ENCODE measurements at places on chromosomes 1 and 21. TPM values are rescaled to one million over a fixed set of nuclear protein-coding genes. Genes with fewer than 3 reads are reported as not detected.

- peaks cover 7% of the 10 kb centered on the region for H3K36me3 ChIP-seq
- no peak for DNase-seq
- no peak overlapping the region for H3K27ac ChIP-seq
- H3K4me1 ChIP-seq, result no peaks in the 10 kb centered on the region
These were observed 138.3 kb downstream of the PTGER3 start for GRCh38 chr1:70909262-70909822.

DNA sequence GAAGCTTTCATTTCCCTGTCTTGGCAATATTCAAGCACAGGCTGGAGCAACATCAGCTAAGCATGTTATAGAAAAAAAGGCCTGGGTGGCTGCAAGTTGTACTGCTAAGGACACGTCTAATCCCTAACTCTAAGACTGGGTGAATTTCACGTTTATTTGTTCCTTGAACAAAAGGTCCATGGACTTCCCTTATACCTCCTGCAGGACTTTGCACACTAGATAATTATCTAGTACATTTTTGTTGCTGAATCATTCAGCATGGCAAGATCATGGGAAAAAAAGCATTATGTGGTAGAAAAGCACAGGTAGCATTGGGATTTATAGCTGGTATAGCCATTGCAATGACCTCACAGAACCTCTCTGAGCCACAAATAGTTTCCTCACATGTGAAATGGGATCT, 130.7 kb upstream of the DMRTA2 start:
- no peak overlapping the region for H3K4me3 ChIP-seq
- H3K36me3 ChIP-seq, result no peaks in the 10 kb centered on the region
- no peaks in the 10 kb centered on the region for H3K27me3 ChIP-seq
- DNase-seq, result no peak
- H3K27ac ChIP-seq, result no peak overlapping the region

- DNase-seq, result peak; percentile 47
- no peaks in the 10 kb centered on the region for H3K36me3 ChIP-seq
- peak overlapping the region; percentile 75 for H3K27ac ChIP-seq
- H3K4me3 ChIP-seq, result peak overlapping the region; percentile 51
These were observed 17.8 kb upstream of the RSBN1 start for GRCh38 chr1:113830039-113830438.

GRCh38 chr1:236024641-236025040, 40.2 kb downstream of the NID1 start:
- peaks cover 2% of the 10 kb centered on the region for H3K27me3 ChIP-seq
- H3K4me1 ChIP-seq, result peaks cover 19% of the 10 kb centered on the region
- no peak overlapping the region for H3K27ac ChIP-seq
- no peak for DNase-seq
- H3K36me3 ChIP-seq, result peaks cover 57% of the 10 kb centered on the region

GRCh38 chr1:17061486-17061885, 7.7 kb upstream of the SDHB start:
- no peak for DNase-seq
- H3K4me3 ChIP-seq, result no peak overlapping the region
- no peaks in the 10 kb centered on the region for H3K36me3 ChIP-seq
- peaks cover 17% of the 10 kb centered on the region for H3K27me3 ChIP-seq

DNA sequence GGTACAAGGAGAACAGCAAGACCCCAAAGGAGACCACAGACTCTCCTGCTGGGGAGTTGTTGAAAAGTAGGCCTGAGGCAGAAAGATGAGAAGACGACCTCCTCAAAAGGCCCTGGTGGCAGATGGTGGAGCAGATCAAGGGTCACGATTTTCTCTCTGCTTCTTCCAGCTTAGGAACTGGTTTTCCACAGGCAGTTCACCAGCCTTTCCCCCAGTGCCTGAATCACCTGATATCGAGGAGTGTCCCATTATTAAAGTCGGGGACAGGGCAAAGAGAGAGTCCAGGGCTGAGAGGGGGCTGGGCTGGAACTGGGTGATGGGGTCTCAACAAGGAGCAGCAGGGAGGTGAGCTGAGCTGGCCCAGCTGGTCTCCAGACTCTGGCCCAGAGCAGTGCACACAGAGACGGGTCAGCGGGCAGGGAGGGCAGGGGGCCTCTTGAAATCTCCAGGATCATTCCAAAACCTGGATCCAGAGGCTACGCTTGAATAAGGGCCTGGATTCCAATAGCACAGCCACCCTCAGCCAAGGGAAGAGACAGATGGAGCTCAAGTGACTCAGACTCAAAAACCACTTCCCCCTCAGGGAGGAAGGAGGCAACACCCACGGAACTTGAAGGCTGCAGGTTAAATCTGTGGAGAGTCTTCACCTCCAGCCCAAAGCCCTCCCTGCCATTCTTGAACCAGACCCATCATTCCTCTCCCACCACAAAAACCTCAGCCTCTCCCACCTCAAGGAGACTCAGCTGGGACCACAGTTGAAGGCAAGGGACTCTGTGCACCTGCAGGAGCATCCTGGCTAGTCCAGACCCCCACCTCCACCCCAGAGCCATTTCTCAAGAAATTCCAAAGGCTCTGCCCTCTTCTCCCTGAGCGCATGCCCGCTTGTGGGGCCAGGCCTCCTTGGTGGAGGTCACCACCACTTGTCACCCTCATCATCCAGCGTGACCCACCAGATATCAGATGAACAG, at the start of gene S100A5:
Gene S100A5, minus strand, starts transcription at position 541 of the 968 bp plus-strand sequence. CDS start 743 bp downstream, outside the sequence.
- H3K27me3 ChIP-seq, result peaks cover 4% of the 10 kb centered on the region
- peak; percentile 35 for DNase-seq
- peak within 1 kb of the TSS; percentile 22 for H3K4me3 ChIP-seq
- H3K27ac ChIP-seq, result peak within 1 kb of the TSS; percentile 75

DNA sequence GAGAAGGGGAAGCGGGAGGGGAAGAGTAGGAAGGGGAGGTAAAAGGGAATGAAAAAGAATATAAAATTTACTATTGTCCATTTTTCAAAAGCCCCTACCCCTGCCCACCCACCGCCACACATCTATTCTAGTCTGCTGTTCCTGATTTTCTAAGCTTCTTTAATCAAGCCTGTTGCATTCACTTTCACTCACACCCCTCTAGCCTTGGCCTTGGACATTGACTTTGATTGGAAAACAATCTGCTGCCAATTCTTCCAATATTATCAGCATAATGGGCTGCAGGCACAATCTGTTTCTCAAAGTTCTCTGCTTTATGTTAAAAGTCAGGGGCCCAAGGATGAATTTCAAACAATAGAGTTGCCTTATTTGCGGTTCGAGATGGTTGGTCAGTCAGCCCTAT, 281.2 kb downstream of the SETD4 start:
- H3K36me3 ChIP-seq, result peaks cover 18% of the 10 kb centered on the region
- peak overlapping the region; percentile 93 for H3K27ac ChIP-seq
- no peak for DNase-seq

SMPDL3B gene
- not detected for total RNA-seq

DNA sequence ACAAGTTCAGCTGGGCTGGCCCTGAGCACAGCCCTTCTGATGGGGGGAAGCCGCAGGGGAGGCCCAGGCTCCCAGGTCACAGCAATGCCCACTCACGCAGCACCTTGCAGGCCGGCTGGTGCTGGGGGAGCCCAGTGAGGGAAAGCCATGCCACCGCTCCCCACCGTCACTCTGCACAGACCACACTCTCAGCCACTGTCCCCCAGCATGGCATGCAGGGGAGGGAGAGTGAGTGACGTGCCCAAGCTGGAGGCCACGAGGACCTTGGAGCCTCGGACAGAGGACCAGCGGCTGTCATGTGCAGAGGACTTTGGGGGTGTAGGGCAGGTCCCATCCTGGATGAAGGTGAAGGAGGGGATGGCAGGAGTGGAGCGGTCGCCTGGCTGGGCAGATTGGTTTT, 25.1 kb downstream of the SLC45A1 start:
- peak overlapping the region; percentile 64 for H3K4me3 ChIP-seq
- peak overlapping the region; percentile 92 for H3K27ac ChIP-seq
- peaks cover 30% of the 10 kb centered on the region for H3K4me1 ChIP-seq

KIAA0040 gene
- not detected for total RNA-seq

GRCh38 chr1:147243228-147243685, 773 bp downstream of the CHD1L start:
- H3K27ac ChIP-seq, result peak overlapping the region; percentile 83
- H3K36me3 ChIP-seq, result peaks cover 4% of the 10 kb centered on the region
- H3K27me3 ChIP-seq, result peaks cover 5% of the 10 kb centered on the region

RGS7 gene
- total RNA-seq, result 2.6 TPM

GRCh38 chr1:29832471-29832870, 596.1 kb downstream of the PTPRU start:
- no peak for DNase-seq
- no peak overlapping the region for H3K4me3 ChIP-seq
- H3K4me1 ChIP-seq, result no peaks in the 10 kb centered on the region
- no peaks in the 10 kb centered on the region for H3K36me3 ChIP-seq
- H3K27me3 ChIP-seq, result peaks cover 6% of the 10 kb centered on the region
- no peak overlapping the region for H3K27ac ChIP-seq

RBM11 gene
- total RNA-seq, result not detected

- H3K36me3 ChIP-seq, result no peaks in the 10 kb centered on the region
- H3K4me1 ChIP-seq, result peaks cover 34% of the 10 kb centered on the region
- no peak overlapping the region for H3K4me3 ChIP-seq
- peak overlapping the region; percentile 42 for H3K27ac ChIP-seq
These were observed 27.0 kb downstream of the ABCA4 start for GRCh38 chr1:94093996-94094395.

DNA sequence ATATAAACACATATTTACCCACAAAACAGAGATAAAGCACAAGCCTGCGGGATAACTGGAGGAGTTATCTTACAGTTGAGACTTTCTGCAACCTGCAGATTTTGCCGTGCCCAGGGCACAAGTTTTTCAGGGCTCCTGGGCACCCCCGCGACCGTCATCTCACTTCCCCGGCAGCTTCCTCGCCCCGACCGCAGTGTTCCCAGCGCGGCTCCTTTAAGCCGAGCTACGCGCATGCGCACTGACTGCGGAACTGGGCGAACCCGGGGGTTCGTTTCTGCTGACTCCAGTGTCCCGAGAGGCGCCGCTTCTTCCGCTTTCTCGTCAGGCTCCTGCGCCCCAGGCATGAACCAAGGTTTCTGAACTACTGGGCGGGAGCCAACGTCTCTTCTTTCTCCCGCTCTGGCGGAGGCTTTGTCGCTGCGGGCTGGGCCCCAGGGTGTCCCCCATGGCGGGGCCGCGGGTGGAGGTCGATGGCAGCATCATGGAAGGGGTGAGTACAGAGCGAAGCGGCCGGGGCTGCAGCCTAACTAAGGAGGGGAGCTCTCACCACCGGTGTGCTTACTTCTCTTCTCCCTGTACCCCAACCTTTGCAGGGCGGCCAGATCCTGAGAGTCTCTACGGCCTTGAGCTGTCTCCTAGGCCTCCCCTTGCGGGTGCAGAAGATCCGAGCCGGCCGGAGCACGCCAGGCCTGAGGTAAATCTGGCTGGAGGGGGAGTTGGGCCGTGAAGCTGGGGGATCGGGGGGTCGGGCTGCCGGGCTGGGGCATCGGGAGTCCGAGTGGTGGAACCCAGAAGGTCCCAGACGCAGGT, at the start of gene RTCA:
Gene RTCA, plus strand, starts transcription at position 286 of the 810 bp plus-strand sequence. Its CDS starts 160 bp downstream, at position 446.
- H3K27me3 ChIP-seq, result no peaks in the 10 kb centered on the region
- DNase-seq, result peak; percentile 91
- H3K27ac ChIP-seq, result peak within 1 kb of the TSS; percentile 96
- peaks cover 25% of the 10 kb centered on the region for H3K4me1 ChIP-seq
- H3K36me3 ChIP-seq, result peaks cover 38% of the 10 kb centered on the region

CYP4Z1 gene
- not detected for total RNA-seq

GRCh38 chr1:169487133-169487532, 1.4 kb upstream of the SLC19A2 start:
- H3K36me3 ChIP-seq, result no peaks in the 10 kb centered on the region
- DNase-seq, result no peak
- peaks cover 57% of the 10 kb centered on the region for H3K4me1 ChIP-seq
- peak overlapping the region; percentile 94 for H3K4me3 ChIP-seq

- no peak overlapping the region for H3K4me3 ChIP-seq
- DNase-seq, result no peak
- peaks cover 66% of the 10 kb centered on the region for H3K4me1 ChIP-seq
- peaks cover 30% of the 10 kb centered on the region for H3K36me3 ChIP-seq
- H3K27me3 ChIP-seq, result peaks cover 2% of the 10 kb centered on the region
These were observed 114.8 kb downstream of the CNIH3 start for GRCh38 chr1:224730965-224731364.

- peak; percentile 14 for DNase-seq
- no peaks in the 10 kb centered on the region for H3K4me1 ChIP-seq
- H3K36me3 ChIP-seq, result no peaks in the 10 kb centered on the region
- no peak overlapping the region for H3K4me3 ChIP-seq
- no peak overlapping the region for H3K27ac ChIP-seq
These were observed 312.3 kb upstream of the FAM78B start for GRCh38 chr1:166479052-166479631.

GRCh38 chr1:217626321-217626720, 4.6 kb downstream of the GPATCH2 start:
- H3K36me3 ChIP-seq, result no peaks in the 10 kb centered on the region
- H3K27me3 ChIP-seq, result no peaks in the 10 kb centered on the region
- H3K27ac ChIP-seq, result no peak overlapping the region
- no peak overlapping the region for H3K4me3 ChIP-seq
- DNase-seq, result no peak

DNA sequence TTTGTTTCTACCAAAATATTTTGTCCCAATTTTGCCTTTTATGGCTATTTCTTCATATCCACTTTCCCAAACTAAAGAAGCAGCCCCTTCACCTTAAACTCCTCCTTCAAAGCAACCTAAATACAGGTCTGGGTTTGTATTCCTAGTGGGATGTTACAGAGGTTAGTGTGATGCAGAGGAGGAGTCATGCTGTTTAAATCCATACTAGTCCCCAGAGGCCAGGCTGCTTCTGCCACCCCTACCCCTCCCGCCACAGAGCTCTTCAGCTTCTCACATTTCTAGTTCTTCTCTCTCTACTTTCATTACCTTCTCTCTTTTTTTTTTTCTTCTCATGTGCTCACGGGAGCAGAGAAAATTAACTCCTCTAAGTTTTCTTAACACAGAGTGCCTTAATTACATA, 29.3 kb downstream of the SELL start:
- H3K27ac ChIP-seq, result no peak overlapping the region
- H3K27me3 ChIP-seq, result peaks cover 11% of the 10 kb centered on the region
- no peak overlapping the region for H3K4me3 ChIP-seq

SPATA21 gene
- total RNA-seq, result not detected

- H3K27me3 ChIP-seq, result peaks cover 2% of the 10 kb centered on the region
- DNase-seq, result no peak
- H3K4me1 ChIP-seq, result peaks cover 24% of the 10 kb centered on the region
- peak overlapping the region; percentile 78 for H3K27ac ChIP-seq
- H3K4me3 ChIP-seq, result no peak overlapping the region
These were observed 65.1 kb downstream of the DDR2 start for GRCh38 chr1:162697140-162697895.

GRCh38 chr1:20847611-20848080, 60.5 kb upstream of the HP1BP3 start:
- peak; percentile 48 for DNase-seq
- peaks cover 30% of the 10 kb centered on the region for H3K4me1 ChIP-seq
- H3K36me3 ChIP-seq, result peaks cover 51% of the 10 kb centered on the region
- H3K4me3 ChIP-seq, result peak overlapping the region; percentile 9
- H3K27ac ChIP-seq, result peak overlapping the region; percentile 65

GRCh38 chr1:213409971-213410370, 358.9 kb downstream of the RPS6KC1 start:
- H3K36me3 ChIP-seq, result no peaks in the 10 kb centered on the region
- H3K27ac ChIP-seq, result no peak overlapping the region
- H3K4me3 ChIP-seq, result no peak overlapping the region
- H3K4me1 ChIP-seq, result no peaks in the 10 kb centered on the region
- H3K27me3 ChIP-seq, result peaks cover 1% of the 10 kb centered on the region
